Body of pancreas (tissue), 4 donors: ENCODE measurements at places on chromosomes 5 and 9. TPM values are rescaled to one million over a fixed set of nuclear protein-coding genes. Genes with fewer than 3 reads are reported as not detected.
A peak's percentile ranks its signal among the peaks of the same experiment; 100 is the strongest.

Gene SPATA6L
- 3.6 TPM for total RNA-seq

Gene PCDHGA9
- 8.2 TPM for total RNA-seq

DNA sequence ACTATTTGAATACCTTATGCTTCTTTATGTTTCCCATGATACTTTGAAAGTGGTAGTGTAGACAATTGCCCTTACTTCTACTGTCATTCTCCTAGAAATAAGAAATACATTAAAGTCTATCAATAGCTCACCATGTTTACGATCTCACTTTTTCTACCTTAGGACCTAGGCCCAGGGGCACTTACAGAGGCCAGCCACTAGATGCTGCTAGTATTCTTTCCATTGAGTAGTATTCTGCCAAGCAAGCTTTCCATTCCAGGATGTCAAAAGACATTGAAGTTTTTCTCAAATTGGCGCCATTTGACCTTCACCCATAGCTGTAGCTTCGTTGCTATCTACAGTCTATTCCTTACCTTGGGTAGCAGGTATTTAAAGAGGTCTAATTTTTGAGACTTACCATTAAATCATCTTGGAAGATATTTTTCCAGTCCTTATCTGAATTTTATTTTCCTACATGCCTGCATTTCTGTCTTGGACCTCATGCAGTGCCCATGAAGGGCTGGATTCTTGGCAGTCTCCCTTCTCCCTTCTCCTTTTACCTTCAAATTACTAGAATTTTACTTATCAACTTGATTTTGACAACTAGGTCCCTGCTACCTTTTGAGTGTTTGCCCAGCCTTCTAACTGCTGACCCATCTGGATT lies 246.0 kb upstream of the NUDT12 start:
- DNase-seq = peak; percentile 59

Gene OBP2B
- not detected for total RNA-seq

Gene COL5A1
- total RNA-seq = 7.0 TPM

DNA sequence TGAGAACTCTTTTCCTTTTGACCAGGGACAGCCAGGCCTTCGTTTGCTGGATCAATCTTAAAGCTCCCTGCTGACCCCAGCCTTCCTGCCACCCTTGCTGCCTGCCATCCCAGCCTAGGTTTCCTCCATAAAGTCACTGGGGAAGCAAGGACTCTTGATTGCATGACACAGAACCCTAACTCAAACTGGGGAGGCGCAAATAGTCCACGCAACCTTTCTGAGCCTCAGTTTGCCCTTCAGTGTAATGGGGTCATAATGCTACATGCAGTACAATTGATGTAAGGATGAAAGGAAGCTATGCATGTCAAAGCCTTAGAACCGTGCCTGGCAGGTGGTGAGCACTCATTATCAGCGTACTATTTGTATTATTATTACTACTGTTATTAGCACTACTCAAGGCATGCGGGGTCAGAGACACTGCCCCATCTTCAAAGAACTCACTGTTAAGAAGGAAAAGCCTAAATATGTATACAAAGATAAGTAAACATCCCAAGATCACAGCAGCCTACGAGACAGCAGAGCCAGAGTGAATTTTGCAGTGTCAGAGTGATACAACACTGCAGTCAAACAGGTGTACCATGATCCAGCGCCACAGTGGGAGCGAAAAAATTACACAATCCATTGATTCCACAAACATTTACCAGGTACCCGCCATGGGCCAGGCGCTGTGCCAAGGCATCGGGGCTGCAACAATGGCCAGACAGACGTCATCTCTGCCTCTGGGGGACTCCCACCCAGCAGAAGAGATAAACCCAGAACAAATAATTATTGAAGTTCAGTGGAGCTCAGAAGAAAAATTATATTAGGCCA lies 16.9 kb upstream of the CPLX2 start:
- no peak for DNase-seq

Gene THBS4
- 18.4 TPM for total RNA-seq

DNA sequence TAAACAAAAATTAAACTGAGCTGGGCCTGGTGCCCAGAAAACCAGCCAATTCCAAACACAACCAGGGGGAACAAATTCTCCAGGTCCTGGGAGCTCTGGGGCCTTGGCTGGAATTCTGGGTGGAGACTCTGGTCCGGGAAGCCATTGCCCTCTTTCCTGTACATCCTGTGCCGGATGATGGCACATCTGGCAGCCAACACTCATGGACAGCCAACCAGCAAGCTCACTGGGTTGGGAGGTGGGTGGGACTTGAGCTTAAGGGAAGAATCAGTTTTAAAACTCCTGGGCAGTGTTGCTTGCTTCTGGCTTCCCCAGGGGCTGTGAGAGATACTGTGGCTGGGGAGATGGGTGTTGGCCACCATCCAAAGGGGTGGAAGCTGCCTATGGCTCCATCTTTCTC lies 56.1 kb downstream of the PCDH1 start:
- DNase-seq = no peak

DNA sequence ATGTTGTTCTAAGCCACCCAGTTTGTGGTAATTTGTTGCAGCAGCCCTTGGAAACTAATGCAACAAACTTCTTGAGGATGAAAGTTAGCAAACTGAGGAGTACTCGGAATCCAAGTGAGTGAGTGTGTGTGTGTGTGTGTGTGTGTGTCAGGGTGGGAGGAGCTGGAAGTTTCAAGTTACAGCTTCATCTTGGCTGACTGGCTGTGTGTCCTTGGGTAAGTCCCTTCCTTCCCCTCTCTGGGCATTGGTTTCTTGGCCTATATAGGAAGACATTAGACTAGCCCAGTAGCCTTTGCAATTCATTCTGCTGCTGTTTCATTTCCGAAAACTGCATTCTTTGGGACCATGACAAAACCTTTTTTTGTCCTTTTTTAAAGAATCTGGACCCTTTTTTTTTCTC lies 157.2 kb downstream of the MELK start:
- DNase-seq = no peak

DNA sequence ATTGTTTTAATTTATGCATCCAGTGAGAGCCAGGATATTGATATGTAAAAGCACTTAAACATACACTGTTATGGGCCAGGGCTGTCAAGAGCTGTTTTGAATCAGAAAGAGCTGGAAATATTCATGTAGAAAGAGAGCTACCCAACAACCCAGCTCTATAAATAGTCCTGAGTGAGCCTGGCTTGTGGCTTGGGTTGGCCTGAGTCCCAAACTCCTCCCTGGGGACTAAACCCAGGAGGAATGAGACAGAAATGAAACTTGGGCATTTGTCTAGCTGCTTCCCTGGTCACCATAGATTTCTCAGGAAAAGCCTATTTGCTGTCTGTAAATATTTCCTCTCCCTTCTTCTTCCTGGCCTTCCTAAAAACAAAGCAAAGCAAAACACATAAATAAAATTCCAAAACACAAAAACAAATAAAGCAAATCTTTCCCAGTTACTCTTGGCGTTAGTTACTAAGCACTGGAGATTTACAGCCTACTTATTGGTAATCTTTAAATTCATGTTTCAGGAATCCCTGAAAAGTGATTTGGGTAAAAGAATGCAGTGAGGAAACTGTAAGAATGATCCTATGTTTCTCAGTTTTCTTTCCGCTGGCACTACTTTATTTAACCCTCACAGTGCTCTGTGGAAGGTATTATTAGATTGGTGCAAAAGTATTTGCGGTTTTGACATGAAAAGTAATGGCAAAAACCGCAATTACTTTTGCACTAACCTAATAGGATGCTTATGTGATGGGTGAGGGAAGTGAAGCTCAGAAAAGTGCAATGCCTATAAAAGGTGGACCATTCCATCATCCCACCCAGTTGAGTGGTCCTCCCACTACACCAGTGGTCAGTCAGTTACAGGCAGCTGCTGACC lies 111.8 kb downstream of the CARTPT start:
- peak; percentile 77 for DNase-seq

DNA sequence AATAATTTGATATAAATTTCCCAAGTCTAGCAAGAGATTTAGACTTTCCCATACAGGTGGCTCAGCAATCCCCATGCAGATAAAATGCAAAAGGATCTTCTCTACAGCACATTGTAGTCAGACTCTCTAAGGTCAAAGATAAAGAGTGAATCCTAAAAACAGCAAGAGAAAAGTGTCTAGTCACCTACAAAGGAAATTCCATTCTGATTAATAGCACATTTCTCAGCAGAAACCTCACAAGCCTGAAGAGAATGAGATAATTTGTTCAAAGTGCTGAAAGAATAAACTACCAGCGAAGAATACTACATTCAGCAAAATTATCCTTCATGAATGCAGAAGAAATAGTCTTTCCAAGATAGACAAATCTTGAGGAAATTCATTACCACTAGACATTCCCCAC lies 493.3 kb downstream of the PRELID2 start:
- DNase-seq = no peak

GRCh38 chr5:57955511-57955910 lies 472.9 kb upstream of the ACTBL2 start:
- DNase-seq = no peak

- DNase-seq = no peak
Observed at GRCh38 chr5:52838326-52839015, 50.8 kb downstream of the ITGA1 start.

DNA sequence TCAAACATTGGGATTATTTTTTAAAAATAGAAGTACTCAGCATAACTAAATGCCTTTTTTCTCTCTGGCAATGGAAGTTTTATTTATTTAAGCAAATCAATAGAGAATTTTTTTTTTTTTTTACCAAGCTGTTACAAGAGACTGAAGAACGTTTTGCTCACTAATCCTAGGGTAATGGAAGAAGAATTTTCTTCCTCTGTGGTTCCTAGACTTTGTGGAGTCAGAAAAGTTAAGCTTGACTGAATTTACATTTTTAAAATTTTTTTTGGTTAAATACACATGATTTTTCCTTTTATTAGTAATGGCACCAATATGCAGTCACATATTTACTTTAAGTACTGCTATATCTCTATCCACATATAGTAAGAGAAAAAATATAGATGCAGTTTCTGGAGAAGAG lies 189.8 kb downstream of the PCSK1 start:
- no peak for DNase-seq

GRCh38 chr9:101050650-101051049 lies 22.1 kb downstream of the PLPPR1 start:
- no peak for DNase-seq

Gene SPATA31E1
- total RNA-seq = not detected

Gene TERT
- total RNA-seq = not detected

Gene FOXD4L4
- total RNA-seq = not detected
